HT1080 (cell line): ENCODE measurements at places on chromosomes 12 and 14. TPM values are rescaled to one million over a fixed set of nuclear protein-coding genes. Genes with fewer than 3 reads are reported as not detected.

DNA sequence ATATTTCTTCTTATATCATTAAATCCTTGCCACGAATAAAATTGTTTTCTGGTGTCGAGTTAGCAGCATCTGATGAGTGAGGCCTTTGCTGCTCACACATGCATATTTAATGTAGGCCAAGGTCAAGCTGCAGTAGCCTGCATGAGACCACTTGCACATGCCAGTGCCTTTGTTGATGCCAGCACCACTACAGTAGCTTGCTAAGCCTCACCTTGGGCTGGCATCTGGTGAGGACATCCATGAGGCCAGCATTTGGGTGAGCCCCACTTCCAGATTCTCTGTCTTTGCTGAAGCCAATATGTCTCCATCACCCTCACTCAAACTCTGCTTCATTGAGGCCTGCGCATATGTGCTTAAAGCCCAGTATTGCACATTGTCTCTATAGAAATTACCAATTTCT is 8.0 kb downstream of the CCDC59 start:
- DNase-seq = no peak

RND1 gene
- total RNA-seq = 0.07 and 0.11 TPM in 2 replicates

MIA2 gene
- 7.4 and 8.4 TPM in 2 replicates for total RNA-seq

FLVCR2 gene
- total RNA-seq = 0.67 and 0.85 TPM in 2 replicates

DNA sequence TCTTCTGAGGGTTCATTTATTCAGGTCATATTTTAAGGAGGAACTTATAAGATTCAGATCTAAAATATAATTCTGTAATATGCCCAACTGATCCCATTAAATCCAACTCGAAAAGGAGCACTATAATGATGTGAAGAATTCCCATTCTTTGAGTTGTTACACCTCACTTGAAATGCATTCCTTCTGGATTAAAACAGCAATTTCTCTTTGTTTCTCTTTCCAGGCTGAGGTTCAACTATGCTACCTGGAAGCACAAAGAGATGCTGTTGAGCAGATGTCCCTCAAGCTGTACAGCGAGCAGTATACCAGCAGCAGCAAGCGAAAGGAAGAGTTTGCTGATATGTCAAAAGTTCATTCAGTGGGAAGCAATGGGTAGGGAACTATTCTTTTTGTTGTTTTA is 260.6 kb upstream of the NPAS3 start:
- no peak for DNase-seq

DNA sequence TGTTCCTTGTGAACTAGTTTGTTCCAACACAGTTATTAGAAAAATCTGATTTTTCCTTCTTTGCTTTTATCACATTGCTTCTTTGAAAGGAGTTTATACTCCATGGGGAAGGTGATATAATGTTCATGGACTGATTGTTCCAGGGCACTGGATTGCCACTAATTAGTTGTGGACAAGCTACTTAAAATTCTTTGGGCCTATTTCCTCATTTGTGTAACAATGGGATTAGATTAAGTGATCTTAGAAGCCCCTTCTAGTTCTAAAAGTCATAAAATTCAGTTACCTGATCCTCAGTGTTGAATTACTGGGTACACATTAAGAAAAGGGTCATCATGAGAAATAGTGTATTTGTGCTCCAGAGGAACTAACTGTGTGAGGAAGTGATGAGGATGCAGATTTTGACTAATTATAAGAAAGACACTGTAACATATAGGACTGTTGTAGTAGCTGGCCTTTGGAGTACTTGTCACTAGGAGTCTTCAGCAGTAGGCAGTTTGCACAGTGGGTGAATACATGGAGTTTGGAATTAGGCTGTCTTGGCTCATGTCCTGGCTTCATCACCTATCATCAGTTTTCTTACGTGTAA is 82.2 kb downstream of the MIA2 start:
- no peak for DNase-seq
